Chondrocyte (in vitro differentiated cells): ENCODE measurements at places on chromosomes 7 and 10. TPM values are rescaled to one million over a fixed set of nuclear protein-coding genes. Genes with fewer than 3 reads are reported as not detected.
A peak's percentile ranks its signal among the peaks of the same experiment; 100 is the strongest.

DNA sequence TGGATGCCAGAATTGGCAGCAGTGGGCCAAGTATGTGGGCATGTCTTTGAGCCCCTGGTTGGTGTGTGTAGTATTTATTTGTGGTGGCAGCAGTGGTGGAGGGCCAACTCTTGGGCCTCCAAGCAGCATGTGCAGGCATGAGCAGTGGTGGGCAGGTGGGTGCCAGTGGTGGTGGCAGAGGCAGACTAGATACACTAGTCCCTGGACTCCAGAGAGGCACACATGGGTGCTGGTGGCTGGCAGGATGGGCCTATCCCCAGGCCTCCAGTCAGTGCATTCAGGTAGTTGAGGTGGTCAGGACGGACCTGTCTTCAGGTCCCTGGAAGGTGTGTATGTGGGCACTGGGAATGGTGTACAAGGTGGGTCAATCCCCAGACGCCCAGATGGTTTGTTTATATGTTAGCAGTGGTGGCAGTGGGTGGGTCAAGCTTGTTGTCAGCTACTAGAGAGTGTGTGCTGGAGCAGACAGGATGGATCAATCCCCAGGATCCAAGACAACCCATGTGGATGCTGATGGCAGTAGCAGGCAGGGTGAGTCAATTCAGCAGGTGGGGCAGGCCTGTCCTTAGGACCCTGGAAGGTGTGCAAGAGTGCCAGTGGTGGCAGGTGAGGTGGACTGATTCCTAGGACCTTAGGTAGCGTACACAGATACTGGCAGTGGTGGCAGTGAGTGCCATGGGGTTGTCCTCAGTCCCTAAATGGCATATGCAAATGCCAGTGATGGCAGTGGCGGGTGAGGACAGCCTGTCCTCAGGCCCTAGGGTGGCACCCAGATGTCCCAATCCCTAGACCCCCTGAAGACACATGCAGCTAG lies 294.3 kb downstream of the RPS24 start:
- no peak overlapping the region for H3K27ac ChIP-seq
- H3K4me3 ChIP-seq = no peak overlapping the region
- H3K4me1 ChIP-seq = peaks cover 12% of the 10 kb centered on the region

- no peak overlapping the region for H3K4me3 ChIP-seq
- H3K27ac ChIP-seq = no peak overlapping the region
- H3K4me1 ChIP-seq = peaks cover 4% of the 10 kb centered on the region
- no peak for DNase-seq
Measured at GRCh38 chr10:14723052-14723689, 51.5 kb downstream of the FAM107B start.

GRCh38 chr10:11440250-11441150 lies 170.9 kb downstream of the USP6NL start:
- no peak for DNase-seq
- H3K27ac ChIP-seq = no peak overlapping the region
- no peaks in the 10 kb centered on the region for H3K4me1 ChIP-seq
- peaks cover 20% of the 10 kb centered on the region for H3K27me3 ChIP-seq

DNA sequence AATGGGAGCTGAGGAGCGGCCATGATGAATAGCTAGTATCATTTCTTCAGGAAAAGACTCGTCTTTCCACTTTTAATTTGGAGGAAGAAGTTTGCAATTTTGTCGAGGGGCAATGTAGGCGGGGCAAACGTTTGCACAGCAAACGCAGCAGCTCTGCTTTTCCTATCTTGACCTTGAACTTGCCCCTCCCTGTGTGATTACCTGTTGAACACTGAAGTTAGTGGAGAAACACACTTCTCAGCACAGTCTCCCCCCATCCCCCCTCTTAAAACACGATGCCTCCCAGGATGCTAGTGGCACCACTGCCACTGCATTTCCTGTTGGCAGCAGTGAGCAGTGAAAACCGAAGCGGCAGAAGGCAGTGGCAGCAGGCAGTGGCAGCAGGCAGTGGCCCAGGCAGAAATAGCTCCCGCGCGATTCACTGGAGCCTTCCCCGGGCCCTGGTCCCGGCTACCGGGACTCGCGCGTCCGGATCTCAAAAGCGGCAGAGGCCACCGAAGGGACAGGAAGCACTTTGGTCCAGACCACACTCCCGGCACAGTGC lies at the start of gene EPDR1:
EPDR1 (plus strand) TSS at position 336 of the 544 bp plus-strand sequence. CDS start 300 bp downstream, outside the sequence.
- peak within 1 kb of the TSS; percentile 85 for H3K27ac ChIP-seq
- H3K4me1 ChIP-seq = peaks cover 33% of the 10 kb centered on the region
- H3K36me3 ChIP-seq = peaks cover 4% of the 10 kb centered on the region
- DNase-seq = no peak
- peak within 1 kb of the TSS; percentile 85 for H3K4me3 ChIP-seq

DNA sequence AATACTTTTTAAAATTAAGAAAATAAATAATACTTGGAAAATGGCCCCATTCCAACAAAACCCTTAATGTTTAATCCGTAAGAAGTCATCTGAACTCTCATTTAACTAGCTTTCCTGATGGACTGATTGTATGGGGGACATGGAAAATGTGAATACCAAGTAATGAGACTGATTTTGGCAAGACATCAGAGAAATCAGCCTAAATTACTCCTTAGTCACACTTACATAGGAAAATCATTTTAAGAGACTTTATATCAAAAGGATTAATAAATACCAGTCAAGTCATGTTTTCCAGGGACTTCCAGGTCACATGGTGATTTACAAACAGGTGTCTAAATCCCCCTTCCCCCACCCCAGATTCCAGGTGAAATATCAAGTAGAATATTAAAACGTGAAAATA lies 58.2 kb downstream of the GRM8 start:
- no peaks in the 10 kb centered on the region for H3K4me1 ChIP-seq
- H3K4me3 ChIP-seq = no peak overlapping the region
- H3K36me3 ChIP-seq = no peaks in the 10 kb centered on the region
- peaks cover 7% of the 10 kb centered on the region for H3K27me3 ChIP-seq

DNA sequence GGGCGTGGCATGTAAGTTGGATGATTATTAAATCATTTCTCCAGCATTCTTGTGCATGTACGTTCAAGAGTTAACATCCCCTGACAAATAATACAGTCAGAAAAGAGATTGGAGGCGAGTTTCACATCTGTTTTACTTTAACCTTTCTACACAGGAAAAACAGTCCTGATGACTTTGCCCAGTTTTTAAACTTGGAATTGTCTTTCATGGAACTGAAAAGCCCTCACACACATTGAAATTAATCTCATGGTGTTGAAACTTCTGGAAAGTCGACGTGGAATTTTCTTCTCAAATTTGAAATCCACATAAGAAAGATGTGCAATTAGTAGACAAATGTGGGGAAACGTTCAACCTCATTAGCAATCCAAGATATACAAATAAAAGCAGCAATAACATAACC lies 31.2 kb upstream of the ZNF438 start:
- H3K36me3 ChIP-seq = no peaks in the 10 kb centered on the region
- no peak overlapping the region for H3K4me3 ChIP-seq
- no peak overlapping the region for H3K27ac ChIP-seq

- peaks cover 10% of the 10 kb centered on the region for H3K36me3 ChIP-seq
- H3K27me3 ChIP-seq = no peaks in the 10 kb centered on the region
- DNase-seq = no peak
- peak overlapping the region; percentile 99 for H3K4me3 ChIP-seq
Measured at GRCh38 chr7:151245360-151246101, 3.0 kb downstream of the SMARCD3 start.

DNA sequence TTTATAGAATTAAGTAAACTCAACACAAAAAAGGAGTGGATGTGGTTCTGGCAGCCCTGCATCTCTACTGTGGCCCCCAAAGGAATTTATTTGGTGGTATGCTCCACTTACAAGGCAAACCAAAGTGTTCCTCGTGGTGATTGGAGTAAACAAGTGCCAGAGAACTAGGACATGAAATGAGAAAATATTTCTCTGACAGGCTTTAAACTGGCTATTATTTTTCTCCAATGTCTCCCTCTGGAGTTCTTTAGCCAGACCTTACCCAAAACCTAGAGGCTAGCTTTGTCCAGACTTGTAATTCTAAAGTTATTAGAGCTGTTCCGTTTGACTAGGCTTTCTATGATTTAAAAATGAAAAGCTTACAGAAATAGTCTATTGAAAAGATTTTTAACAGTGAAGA lies 990.1 kb downstream of the CNTNAP2 start:
- H3K4me3 ChIP-seq = no peak overlapping the region
- H3K27me3 ChIP-seq = no peaks in the 10 kb centered on the region
- no peak overlapping the region for H3K27ac ChIP-seq
- no peak for DNase-seq
- H3K4me1 ChIP-seq = no peaks in the 10 kb centered on the region

GRCh38 chr10:112950714-112951358 lies 789 bp downstream of the TCF7L2 start:
- H3K4me3 ChIP-seq = peak overlapping the region; percentile 87
- H3K27ac ChIP-seq = peak overlapping the region; percentile 99
- no peak for DNase-seq
- H3K27me3 ChIP-seq = no peaks in the 10 kb centered on the region
- peaks cover 7% of the 10 kb centered on the region for H3K36me3 ChIP-seq
- H3K4me1 ChIP-seq = peaks cover 36% of the 10 kb centered on the region

GDF2 gene
- total RNA-seq = not detected in 3 replicates

LBX1 gene
- not detected in 3 replicates for total RNA-seq

ZNF511 gene
- total RNA-seq = 25.6 to 33.0 TPM (median 32.7 TPM) in 3 replicates
